Upper lobe of left lung (tissue), 6 donors: ENCODE measurements at places on chromosomes 16 and 17. TPM values are rescaled to one million over a fixed set of nuclear protein-coding genes. Genes with fewer than 3 reads are reported as not detected.
A peak's percentile ranks its signal among the peaks of the same experiment; 100 is the strongest.

DNA sequence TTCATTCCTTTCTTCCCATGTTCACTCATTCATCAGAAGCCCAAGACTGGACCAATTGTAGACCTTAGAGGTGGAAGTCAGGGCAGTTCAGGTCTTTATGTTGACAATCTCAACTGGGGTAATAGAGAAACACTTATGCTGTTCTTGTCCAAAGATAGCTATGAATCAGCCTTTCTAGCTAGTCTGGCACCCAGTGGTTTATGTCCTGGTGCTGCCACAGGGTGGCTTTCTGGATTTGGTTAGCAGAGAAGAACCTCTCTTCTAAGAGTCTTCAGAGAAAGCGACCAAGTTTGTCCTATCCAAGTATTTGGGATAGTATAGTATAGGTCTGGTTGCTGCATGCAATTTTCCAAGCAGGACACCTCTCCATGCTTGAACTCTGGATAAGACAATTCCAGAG, 83.3 kb downstream of the NOG start:
- no peak for DNase-seq

- DNase-seq, result no peak
Observed at GRCh38 chr16:28821874-28822519, 802 bp upstream of the ATXN2L start.

DNA sequence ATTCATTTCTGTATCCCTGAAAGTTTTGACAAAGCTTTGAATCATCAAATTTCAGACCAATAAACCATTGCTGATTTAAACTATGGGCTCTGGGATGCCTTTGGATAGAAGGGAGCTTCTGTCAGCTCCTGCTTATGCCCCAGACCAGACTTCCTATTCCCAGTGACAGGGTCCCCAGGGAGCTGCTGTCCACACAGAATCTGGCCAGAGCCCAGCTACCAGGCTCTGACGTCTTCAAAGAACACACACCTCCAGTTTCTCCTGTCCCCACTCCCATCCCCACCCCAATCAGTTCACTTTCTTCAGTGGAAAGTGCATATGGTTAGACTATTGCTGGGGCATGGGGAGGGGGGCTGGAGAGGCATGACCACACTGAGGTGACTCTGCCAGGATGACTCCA, 51.6 kb upstream of the SREBF1 start:
- no peak for DNase-seq

GRCh38 chr17:36827081-36827480, 110.2 kb upstream of the LHX1 start:
- DNase-seq, result no peak

DNA sequence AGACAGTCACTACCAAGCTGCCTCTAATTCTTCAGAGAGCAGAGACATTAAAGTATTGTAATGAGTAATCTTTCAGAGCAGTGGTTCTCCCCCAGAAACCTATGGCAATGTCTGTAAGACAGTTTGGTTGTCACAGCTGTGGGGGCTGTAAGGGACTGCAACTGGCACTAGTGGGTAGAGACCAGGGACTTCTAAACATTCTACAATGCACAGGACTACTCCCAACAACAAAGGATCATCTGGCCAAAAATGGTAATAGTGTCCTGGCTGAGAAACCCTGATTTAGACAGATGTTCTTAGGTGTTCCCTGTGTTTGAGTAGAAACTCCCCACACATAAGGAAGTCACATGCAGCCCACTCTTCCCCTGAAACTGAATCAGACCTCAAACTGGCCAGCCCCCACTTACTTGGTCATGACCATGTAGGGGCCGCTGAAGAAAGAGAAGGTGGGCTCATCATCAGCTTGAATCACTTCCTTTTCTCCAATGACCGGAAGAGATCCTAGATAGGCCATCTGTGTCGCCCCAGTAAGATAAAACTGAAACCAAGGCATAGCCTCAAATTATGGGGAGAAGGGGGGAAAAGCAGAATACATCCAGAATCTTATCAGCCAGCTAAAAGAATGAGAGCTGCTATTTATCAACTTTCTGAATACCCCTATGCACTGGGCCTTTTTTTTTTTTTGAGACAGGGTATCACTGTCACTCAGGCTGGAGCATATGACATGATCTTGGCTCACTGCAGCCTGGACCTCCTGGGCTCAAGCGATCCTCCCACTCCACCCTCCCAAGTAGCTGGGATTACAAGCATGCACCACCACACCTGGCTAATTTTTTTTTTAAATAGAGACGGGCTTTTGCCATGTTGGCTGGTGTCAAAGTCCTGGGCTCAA, 75.8 kb downstream of the TEX14 start:
- no peak for DNase-seq

DNA sequence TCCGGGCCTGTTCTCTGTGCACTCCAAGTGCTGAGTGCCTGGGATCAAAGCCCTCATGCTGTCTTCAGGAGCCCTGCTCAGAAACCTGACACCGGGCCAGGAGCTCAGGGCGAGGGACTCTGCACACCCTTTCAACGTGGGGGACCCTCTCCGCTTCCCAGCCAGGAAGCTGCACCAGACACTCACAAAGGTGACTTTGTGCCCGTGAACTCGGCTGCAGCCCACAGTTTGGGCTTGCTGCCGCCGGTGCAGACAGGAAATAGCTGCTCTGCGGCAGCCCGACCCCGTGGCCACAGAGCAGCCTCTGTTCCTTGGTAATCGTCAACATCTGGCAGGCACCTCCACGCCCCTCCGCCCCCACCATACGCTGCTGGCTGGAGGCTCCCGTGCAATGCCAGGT, 93.4 kb upstream of the METRNL start:
- DNase-seq, result peak; percentile 74

DNA sequence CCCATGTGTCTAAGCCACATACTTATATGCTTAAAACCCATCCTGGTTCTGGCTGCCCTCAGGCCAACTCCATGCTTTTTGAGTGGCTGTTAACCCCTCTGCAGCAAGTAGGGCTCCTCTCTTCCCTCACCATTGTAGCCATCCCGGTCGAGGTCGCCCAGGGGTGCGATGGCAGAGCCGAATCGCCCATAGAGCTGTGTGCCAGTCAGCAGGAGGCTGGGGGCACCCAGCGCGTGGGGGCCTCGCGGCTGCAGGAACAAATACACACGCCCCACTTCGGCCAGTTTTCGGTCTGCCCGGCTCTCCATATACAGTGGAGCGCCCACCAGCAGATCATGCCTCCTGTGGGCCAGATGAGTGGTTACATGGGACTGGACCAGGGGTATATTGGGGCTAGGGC, 6.1 kb downstream of the ITGA2B start:
- no peak for DNase-seq

XPO6 gene
- 133 TPM for total RNA-seq

CSH1 gene
- total RNA-seq, result not detected

KRTAP3-2 gene
- not detected for total RNA-seq

VASN gene
- 32.2 TPM for total RNA-seq

ZP2 gene
- not detected for total RNA-seq

YBX2 gene
- 0.14 TPM for total RNA-seq
